Activated CD4-positive, alpha-beta T cell treated with anti-CD3 and anti-CD28 coated beads, Interleukin-2, amount 50 U/mL, for 48 hours (primary cell): ENCODE measurements at places on chromosomes 6 and 20.

- DNase-seq: no peak
Measured at GRCh38 chr6:34389034-34389433, 3.4 kb downstream of the NUDT3 start.

DNA sequence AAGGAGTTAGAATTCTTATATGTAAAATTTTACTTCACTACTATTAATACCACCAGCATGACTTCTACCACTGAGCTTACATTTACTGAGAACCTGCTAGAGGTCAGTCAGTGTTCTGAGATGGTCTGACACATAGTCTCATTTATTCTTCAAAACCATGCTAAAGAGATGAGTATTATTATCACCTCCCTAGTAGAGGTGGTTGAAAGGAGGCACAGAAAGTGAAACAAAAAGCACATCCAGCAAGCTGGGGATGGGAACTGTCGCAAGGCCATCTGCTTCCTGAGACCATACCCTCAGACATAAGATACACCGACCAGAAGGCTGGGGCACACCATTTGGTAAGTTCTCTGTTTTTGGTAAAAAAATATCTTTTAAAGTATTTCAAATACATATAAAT, 137.7 kb downstream of the INSM1 start:
- no peak for DNase-seq

DNA sequence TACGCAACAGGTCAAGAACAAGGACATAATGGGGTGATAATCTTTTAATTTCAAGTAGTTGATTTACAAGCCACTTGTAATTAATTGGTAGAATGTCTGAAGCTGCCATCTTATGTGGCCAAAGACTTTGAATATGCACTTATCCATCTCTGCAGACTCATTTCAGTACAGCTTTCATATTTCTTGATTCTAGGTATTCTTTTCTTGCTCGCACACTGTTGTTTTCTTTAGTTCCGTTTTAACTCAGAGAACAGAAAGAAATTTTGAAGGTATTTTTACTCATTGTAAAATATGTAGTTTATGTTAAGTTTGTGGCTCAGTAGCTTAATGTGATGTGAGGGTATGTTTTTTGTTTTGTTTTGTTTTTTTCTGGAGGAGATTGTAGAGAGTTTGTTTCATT, 73.9 kb downstream of the UBR2 start:
- no peak for DNase-seq

DNA sequence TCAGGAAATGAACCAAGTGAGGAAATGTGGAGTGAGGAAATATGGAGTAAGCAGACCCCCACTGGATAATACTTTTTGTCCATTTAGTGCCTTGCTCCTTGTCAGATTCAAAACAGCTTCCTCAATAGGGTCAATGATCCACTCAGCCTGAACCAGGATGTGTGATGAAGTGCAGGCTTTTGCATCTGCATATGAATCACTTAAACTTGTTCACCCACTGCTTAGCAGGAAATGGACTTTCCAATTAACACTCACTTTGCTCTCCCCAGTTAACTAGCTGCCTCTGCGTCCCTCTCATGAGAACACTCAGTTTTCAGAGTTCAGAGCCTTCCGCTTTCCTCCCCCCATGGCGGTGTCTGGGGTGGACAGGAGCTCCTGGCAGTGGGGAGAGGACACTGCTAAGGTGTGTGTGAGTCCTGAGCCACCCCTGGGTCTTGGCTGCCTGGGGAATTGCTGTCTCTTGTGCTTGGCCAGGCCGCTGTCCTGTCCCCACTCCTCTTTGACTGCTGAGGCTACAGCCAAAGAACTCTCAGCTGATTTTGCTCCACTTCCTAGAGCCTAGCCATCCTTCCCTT, 621.8 kb downstream of the CDH26 start:
- no peak for DNase-seq

GRCh38 chr6:132025468-132025867, 74.3 kb upstream of the CCN2 start:
- no peak for DNase-seq

- DNase-seq: no peak
Measured at GRCh38 chr6:13014504-13015378, 298.2 kb downstream of the PHACTR1 start.

- no peak for DNase-seq
Measured at GRCh38 chr6:15526212-15526701, 136.6 kb downstream of the DTNBP1 start.

GRCh38 chr6:45983062-45983461, 32.6 kb downstream of the CLIC5 start:
- no peak for DNase-seq

GRCh38 chr20:63967330-63968135, 2.2 kb downstream of the ZNF512B start:
- DNase-seq: no peak

- no peak for DNase-seq
Measured at GRCh38 chr20:39632176-39632575, 670.0 kb downstream of the DHX35 start.

DNA sequence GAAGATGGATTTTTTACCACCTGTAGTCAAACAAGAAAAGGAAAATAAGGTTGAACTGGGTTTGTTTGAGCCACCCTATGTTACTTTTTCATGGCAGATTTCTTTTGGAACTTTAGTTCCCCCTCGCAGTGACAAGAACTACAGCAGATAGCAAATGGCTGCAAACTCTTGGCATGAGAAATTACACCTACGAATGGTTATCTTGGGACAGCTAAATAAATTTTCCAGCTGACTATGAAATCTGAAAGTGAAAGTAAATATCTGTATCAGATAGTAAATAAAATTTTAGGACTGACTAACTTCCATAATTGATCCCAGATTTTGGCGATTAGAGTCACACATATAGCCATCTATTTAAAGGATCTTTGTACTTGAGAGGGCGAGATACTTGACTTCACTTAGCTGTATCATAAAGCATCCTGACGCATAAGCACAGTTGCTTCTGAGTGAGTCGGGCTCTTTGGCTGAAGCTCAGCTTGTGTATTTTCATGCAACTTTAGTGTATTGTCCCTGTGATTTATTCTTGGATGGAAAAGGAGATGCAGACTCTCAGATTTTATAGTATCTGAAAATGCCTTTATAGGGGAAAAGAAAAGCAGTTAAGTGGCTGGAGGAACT, 125.3 kb upstream of the B3GAT2 start:
- no peak for DNase-seq

GRCh38 chr20:48630342-48631075, 197.3 kb downstream of the PREX1 start:
- DNase-seq: no peak

DNA sequence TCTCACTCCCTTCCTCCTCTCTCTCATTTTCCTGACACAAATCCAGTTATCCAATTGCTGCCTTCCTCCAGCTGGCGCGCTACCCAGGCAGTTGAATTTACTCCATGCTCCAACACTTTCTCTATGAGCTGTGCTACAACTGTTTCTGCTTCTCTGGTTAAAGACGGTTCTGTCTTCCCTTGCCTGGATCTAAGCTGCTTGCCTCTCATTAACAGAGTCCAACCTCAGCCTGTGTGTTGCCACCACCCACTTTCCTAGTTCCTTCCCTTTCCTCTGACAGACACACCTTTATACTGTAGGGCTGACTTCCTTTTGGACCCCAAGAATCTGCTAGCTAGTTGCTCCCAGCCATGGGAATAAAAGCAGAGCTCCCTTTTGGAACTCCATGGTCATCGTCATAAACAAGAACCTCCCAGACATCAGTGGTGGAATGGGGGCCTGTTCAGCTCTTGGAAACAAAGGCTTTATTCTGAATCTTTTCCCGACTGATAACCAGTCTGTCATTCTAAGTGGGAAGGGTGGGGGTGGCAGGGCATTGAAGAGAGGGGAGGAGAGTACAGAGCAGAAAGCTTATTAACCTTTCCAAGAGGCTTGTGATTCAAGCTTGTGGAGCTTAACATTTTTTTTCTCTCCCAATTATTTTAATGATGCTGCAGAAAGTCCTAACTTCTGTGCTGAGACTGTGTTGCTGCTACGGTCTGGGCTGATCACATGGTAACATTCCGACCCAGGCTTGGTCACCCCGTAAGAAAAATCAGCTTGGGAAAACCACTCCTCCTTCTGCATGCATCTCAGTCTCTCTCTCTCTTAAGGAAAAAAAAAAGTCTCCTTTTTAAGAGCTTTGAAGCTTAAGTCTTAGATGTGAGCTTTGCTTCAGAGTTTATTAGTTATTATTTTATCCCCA, 31.3 kb upstream of the BMP2 start:
- DNase-seq: no peak

- DNase-seq: no peak
Measured at GRCh38 chr20:57760698-57761412, 51.0 kb upstream of the PMEPA1 start.

GRCh38 chr20:62906209-62906608, 20.1 kb downstream of the DIDO1 start:
- DNase-seq: no peak

- no peak for DNase-seq
Measured at GRCh38 chr6:32922083-32922482, 18.7 kb downstream of the HLA-DMB start.

DNA sequence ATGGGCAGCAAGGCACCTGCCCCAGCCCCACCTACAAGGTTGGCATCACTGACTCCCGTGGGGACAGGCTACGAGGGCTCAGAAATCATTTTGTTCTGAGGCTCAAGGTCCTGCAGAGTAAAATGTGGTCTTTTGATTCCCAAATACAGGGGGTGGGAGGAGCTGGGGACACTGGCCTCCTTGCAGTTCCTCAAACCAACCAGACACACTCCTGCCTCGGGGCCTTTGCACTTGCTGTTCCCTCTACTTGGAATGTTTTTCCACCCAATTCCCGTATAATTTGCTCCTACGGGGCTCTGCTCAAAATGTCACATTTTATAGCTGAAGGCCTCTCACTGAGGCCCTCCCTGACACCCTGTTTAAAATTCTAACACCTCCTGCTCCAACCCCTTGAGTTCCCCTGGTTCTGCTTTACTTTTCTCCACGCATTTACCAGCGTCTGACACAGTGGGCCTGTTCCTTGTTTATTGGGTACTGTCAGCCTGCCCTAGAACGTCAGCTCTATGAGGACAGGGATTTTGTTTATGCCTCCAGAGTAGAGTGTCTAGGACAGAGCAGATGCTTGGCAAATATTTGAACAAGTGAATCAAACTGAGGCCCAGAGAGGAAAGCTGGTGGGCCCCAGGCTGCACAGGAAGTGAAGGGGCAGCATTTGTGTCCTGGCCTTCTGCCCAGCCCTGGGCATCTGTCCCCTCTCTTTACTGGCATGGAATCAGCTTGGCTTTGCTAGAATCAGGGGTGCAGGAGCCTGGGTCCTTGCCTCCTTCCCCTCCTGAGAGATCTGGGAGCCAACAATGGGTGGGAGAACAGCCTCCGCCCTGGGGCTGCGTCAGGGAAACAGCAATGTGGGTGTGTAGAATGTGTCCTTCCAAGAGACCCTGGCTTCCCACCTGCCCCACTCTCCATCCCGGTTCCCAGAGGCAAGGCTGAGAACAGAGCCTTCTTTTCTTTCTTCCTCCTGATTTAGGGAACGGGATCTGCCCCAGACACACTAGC, 18.5 kb downstream of the NOL4L start:
- no peak for DNase-seq

- no peak for DNase-seq
Measured at GRCh38 chr6:11179419-11180202, 52.9 kb downstream of the NEDD9 start.

GRCh38 chr6:142705054-142705453, 239.9 kb downstream of the HIVEP2 start:
- no peak for DNase-seq

DNA sequence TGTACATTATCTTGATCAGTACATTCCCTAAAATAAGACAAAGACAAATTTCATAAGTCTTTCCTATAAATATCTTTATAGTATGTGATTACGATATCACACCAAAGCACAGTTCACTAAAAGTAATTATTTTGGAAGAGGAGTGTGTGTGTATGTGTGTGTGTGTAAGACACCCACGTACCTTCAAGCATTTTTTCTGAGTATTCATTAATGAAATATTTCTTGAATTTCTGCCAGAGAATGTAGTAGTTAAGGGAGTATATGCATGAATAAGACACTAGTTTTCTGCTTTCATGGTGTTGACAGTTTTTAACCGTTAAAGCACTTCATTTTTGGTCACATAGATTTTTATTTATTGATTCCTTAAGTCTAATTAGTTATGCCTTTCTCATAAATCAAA, 36.8 kb downstream of the MANEA start:
- DNase-seq: no peak

DNA sequence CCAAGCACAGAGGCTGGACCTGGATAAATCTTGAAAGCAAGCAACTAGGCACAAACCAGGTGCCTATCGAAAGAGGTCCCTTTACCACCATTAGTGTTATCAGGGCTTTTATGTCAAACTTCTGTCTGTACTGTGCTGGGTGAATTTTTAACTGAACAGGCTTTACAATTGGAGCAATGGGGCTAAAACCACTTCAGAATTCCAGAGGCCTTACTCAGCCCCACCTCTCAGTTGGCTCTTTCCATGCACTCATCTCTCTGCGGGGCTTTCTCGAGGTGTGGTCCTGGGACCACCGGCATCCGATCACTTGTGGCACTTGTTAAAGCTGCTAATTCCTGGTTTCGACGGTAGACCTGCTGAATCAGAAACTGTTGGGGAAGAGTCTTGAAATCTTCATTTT, 232.5 kb downstream of the SOX4 start:
- DNase-seq: no peak

DNA sequence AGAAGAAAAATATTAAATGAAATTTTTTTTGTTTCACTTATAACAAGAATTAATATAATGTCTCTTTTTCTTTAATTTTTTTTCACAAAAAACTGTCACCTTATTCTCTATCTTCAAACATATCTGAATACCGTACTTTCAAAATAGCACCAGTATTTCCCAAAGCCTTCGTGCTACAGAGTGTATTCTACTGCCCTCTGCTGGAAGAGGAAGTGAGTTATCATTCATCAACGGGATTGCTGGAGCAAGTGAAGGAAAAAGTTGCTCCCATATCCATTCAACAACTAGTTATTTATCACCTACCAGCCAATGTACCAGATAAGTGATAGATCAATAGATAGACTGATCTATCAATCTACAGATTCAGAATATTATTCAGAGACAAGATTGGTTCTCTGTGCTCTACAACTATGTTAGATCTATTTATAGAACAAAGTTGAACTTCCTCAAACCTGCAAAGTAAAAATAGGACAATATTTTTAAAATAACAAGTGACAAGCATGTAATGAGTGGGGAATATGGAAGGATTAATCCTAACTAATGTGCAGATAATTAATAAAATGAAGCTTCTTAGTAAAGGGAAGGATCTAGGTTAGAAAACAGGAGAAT, 26.7 kb upstream of the TFAP2B start:
- no peak for DNase-seq

DNA sequence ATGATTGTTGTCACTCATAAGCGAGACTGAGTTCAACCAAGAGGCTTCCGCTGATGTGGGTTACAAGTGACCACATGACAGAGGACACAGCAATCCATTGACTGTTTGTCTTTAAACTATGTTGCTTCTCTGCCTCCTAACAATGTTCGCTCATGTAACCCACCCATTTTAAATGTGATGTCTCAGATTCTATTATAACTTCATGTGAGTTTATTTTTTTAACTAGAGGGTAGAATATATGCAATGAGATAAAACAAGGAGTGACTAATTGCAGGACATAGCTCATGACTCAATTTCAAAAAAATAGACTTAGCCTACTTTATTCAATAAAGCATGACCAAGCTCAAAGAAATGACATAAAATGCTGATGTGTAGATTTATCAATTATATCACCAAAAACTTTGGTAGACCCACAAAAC, 119.2 kb upstream of the SASH1 start:
- DNase-seq: no peak
